ENCODE measurements at places on chromosomes 4 and X.

- no peak for DNase-seq
Measured at GRCh38 chr4:18404642-18405041, 383.1 kb upstream of the LCORL start.

- DNase-seq = no peak
Measured at GRCh38 chr4:154029171-154029570, 240.3 kb upstream of the SFRP2 start.

- no peak for DNase-seq
Measured at GRCh38 chr4:152304220-152304619, 231.7 kb downstream of the FBXW7 start.

GRCh38 chr4:40744218-40744617, 5.5 kb upstream of the NSUN7 start:
- DNase-seq = no peak

DNA sequence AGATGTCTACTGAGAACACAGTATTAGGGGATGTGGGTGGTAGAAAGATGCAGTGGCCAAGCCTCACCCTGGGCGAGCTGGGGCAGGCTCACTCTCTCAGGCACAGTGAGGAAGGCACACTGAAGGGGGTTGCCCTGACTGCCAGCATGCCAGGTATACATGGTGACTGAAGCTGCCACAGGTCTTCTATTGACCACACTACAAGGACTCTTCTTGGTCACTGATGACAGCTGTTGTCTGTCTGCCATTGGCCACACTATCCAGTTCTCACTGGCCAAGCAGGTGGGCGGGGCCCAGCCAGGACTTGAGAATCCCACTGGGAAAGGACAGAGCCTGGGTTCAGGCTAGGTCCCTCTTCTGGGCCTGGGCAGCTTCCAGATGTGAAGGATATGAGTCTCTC, 39.7 kb upstream of the TBC1D14 start:
- no peak for DNase-seq

GRCh38 chrX:106725931-106726330, 570 bp upstream of the RNF128 start:
- no peak for DNase-seq

GRCh38 chrX:35392232-35392631, 405.9 kb upstream of the MAGEB16 start:
- DNase-seq = no peak

DNA sequence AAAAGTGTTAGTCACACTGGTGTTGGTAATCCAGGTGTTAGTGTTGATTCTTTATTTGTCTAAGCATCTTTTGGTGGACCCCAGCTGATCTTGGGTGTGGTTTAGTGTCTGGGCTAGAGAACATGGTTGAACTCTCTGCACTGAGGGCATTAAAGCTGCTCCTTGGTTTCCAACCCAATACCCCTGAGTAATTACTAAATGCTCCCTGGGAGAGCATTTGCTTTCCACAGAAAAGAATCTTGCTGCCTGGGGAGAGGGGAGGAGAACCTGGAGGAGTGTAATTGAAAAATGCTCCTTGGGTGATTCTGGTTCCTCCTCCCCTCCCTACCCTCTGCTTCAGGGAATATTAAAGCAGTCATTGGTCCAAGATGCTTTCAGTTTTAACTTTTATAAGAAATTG, 3.1 kb downstream of the GUCY1B1 start:
- no peak for DNase-seq

DNA sequence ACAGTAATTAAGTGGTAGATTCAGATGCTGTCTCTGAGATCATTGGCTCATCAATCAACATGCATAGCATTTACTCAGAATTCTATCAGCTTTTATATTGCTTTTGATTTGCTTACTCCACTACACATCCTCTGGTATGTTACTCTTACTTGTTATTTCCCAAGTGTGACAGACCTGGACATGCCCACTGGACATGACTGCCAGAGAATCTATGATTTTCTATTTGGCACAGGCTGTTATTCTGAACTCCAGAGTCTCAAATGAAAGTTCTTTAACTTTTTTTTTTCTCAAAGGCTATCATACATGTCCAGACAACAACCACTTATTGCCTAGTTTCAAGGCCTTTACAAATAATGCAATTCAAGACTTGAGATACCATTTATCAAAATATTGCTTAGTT, 116.1 kb upstream of the ARHGAP24 start:
- no peak for DNase-seq

- DNase-seq = no peak
Measured at GRCh38 chr4:7358100-7358735, 76.5 kb downstream of the PSAPL1 start.

DNA sequence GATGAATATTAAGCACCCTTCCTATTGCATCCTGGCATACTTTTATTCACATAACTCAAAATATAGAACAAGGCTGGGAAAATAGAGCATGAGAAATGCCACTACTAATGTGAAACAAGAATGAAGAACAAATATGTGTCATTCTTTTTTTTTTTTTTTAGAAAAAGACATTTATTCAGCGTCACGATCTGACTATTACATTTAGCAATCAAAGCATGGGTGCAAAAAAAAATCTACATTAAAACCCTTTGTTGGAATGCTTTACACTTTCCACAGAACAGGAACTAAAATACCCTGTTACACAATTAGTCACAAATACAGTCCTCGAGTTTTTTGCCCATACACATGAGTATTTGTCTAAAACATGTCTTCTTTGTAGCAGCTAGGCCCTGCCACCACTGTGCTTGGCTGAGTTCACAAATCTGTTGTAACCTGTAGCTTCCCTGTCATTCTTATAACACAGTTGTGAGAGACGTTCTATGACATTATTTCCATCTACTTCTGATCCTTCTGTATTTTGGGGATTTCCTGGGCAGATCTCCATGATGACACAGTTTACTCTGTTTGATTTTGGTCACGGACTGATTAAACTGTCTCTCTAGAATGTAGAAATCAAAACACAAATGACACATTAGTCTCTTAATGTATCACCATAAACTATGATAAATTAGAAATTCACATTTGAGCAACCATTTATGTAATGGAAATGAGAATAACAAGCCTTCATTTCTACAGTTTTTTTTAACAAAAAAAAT, 9.4 kb upstream of the TET2 start:
- DNase-seq = no peak

DNA sequence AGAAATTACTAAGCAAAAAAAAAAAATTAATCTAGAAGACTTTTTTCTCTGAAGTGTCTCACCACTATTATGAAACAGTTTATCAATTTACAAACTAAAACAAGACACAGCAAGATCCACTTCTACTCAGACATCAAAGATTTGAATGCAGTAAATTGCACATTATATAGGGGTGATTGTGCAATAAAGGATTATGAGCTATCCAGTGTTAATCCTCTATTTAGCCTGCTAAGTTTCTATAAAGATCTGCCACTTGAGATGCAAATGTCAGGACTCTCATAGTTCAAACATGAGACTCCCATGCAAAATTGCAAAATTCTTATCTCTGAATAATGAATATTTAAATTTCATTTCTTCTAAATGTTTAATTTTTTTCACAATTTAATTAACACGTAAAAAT, 2.2 kb downstream of the TECRL start:
- DNase-seq = no peak

DNA sequence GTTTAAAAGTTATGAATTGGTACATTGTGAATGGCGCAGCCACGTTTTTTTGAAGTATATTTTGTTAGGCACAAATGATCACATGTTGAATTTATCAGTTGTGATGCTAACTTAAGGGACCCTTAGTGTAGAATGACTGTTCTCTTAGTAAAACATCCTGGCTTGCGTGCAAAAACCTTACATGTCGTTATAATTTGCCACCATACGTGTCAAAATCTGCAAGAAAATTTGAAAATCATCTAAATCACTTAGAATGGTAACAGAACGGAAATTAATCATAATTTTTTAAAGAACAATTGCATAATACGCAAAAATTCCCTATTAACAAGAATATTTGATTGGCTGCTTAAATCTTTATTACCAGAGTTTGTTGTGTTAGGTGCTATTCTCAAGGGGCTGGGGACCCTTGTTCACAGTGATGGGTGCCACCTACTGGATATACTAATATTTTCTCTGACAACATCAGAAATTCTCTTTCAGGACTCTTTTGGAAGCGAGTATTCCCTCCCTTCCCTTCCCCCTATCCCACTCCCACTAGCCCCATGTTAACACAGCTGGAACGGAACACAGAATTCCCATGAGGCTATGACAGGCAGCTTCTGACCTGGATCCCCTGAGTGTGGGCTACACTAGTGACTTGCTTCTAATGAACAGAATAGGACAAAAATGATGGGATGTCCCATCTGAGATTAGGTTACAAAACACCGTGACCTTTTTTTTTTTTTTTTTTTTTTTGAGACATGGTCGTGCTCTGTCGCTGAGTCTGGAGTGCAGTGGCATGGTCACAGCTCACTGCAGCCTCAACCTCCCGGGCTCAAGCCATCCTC, 71.8 kb downstream of the SUPT20HL2 start:
- peak; percentile 47 for DNase-seq

- no peak for DNase-seq
Measured at GRCh38 chrX:153411255-153411987, at the start of gene ZFP92. Gene ZFP92, plus strand, starts transcription at chrX:153411472. Its CDS starts 6,851 bp downstream, at chrX:153418323.

DNA sequence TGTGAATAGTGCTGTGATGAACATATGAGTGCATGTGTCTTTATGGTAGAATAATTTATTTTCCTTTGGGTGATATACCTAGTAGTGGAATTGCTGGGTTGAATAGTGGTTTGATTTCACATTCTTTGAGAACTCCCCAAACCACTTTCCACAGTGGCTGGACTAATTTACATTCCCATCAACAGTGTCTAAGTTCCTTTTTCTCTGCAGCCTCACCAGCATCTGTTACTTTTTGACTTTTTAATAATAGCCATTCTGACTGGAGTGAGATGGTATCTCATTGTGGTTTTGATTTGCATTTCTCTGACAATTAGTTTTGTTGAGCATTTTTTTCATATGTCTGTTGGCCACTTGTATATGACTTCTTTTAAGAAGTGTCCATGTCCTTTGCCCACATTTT, 29.1 kb downstream of the JADE3 start:
- no peak for DNase-seq

- peak; percentile 55 for DNase-seq
Measured at GRCh38 chr4:61201961-61202637, 2.0 kb downstream of the ADGRL3 start.

- no peak for DNase-seq
Measured at GRCh38 chr4:4593596-4594284, 51.9 kb upstream of the STX18 start.

DNA sequence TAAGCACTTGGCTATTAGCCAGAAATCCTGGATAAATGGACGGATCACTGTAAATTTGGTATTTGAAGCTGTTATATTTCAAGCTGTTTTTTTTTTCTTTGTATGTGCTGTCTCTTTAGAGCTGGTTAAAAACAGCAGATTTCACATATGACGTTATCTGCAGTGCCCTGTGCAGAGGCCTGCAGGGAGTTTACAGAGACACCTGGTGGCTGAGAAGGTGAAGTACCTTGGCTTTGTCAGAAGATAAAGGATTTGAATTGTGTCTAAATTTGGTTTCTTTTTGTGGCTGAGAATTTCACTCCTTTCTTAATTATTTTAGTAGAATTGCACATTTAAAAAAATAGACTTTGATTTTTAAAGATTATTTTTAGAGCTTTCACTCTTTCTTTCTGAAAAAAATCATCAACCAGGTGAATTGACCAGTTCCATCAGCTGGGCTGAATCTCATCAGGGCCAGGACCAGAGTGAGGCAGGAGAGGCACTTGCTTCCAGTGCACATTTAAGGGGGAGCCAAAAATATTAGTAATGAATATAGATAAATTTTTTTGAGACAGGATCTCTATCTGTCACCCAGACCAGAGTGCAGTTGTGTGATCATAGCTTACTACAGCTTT, 9.6 kb upstream of the CHRNA9 start:
- peak; percentile 82 for DNase-seq
